Amniotic epithelial cell (primary cell): ENCODE measurements at places on chromosomes 3 and 15.

DNA sequence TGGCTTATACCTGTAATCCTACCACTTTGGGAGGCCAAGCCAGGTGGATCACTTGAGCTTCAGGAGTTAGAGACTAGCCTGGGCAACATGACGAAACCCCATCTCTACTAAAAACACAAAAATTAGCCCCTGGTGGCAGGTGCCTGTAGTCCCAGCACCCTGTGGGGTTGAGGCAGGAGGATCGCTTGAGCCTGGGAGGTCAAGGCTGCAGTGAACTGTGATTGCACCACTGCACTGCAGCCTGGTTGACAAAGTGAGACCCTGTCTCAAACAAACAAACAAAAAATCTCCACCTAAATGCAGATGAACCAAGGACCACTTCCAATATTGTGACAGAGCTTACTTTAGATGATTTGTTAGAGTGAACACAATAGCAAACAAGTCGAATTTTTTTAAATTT lies 53.7 kb downstream of the TP53BP1 start:
- no peak for DNase-seq

DNA sequence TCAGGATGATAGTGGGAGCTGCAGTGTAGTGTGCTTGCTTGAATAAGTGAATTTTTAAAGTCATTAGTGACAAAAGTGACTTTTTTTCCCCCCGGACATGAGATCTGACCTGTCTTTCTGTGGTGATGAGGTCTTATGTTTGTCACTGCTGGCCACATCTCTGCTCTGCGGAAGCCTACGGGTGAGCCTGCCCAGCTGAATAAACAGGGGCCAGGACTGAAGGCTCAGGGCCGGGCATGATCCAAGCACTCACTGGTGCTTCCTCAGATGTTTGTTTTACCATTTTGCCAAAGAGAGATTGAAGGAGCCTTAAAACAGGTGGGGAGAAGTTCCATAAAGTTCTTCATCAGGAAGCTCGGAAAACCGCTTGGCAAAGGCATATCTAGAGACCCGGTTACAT lies 35.0 kb downstream of the RPL39L start:
- DNase-seq, result no peak

DNA sequence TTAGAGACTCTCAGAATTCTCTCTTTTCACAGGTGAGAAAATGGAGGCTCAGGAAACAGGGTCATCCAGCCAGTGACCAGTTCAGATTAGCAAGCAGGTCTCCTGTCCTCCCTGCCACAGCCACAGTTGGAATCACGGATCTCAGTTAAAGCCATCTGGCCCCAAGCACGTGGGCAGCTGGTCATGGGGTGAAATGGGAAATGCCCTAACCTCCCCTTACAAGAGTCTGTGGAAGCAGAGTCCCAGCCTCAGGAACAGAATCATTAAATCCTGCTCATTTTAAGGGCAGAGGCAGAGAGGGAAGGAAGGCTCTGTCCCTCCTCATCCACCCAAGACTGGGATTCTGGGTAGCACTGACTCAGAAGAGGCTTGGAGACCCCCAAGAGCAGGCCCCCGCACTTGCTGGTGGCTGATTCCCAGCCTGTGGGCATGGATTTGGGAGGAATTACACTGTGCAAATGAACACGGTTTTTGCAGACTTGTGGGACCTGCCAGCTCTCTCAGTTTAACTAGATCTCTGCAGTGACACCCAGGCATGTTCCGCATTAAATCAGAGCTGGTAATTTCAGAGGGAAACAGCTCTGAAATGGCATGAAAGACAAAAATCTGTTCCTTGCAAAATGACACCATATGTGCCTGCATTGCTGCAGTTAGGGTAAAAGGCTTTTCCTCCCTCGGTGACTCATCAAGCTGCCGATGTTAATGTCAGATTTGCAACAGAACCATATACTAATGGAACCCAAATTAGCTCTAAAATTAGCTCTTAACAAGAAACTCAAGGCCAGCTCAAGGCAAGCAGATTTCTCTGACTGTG lies 89.0 kb downstream of the BDH1 start:
- peak; percentile 59 for DNase-seq

DNA sequence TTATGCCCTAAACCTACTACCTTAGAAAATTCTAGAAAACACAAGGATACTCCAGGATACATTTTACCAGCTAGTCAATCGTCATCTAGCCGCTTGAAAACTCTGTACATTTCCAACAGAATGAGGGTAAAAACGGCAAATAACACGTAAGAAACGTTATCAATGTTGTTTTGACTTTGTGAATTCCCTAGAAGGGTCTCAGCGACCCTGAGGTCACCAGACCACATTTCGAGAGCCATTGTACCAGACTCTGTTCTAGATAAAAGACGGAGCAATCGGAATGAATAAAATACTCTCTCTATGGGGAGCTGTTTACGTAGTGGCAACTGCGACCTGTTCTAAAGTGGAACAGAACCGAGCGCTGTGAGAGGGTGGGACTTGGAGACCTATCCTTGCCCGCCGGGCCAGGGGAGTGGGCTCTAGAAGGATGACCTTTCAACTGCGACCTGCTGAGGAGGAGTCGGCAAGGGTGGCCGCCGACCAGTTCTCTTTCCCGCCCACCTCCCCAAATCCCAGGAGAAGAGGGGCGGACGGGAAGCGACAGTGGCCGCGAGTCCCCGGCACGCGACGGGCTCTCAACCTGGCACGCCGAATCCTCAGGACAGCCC lies 778 bp upstream of the AP4E1 start:
- peak; percentile 23 for DNase-seq

GRCh38 chr15:57735431-57735830 lies 28.9 kb downstream of the POLR2M start:
- DNase-seq, result no peak

DNA sequence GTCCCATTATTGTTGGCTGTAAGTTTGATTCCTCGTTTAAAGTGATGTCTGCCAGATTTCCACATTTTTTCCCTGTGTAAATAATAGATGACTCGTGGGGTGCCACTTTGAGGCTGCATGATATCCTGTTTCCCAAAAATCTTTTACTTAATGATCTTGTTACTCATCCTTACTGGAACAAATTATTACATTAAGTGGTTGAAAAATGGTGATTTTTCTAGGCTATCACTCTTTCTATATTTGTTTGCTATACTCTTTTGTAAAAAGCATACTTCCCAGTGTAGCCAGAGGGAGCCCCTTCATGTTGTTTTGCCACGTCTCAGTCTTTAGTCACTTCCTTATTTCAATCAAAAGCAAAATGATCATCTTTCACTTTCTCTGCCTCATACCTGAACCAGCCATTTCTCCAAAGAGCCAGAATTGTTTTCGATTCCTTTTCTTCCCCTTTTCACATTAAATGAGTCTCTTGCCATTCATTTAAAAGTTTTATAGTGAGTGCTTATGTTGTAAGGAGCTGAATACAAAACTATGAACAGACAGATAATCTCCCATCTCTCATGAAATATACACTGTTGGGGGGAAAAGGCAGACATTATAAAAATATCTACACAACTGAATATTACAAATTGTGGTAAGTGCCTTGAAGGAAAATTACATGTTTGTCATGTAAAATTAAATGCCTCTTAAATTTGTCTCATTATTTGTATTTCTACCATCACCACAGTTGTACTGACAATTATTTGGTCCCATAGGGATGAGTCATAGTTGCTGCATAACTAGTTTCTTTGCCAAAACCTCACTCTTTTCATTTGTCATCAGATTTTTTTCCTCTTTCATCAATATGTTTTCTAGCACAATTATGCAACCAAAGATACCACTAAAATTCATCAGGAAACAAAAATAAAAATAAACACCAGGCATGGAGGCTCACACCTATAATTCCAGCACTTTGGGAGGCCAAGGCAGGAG lies 41.5 kb downstream of the ADGRG7 start:
- DNase-seq, result peak; percentile 44

DNA sequence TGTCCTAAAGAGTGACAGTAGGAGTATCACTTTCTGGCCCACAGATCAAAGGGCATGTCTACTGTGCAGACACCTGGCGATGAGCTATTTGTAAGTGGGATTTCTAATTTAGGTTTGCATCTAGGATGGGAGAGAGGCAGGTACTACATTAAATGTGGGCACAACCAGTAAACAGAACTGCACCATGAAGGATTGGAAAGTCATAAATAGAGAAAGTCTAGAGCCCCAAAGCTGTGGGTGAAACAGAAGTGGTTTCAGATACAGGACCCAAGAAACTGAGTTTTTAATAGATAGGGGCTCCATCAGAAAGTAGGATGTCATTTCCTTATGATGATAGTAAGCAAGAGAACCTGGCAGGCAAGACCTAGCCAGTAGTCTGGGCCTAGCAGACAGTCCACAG lies 35.2 kb upstream of the SPPL2A start:
- no peak for DNase-seq

- no peak for DNase-seq
These were observed 706 bp downstream of the CAV3 start for GRCh38 chr3:8734137-8734878.

GRCh38 chr3:189297932-189298331 lies 126.2 kb downstream of the TPRG1 start:
- DNase-seq, result peak; percentile 16

DNA sequence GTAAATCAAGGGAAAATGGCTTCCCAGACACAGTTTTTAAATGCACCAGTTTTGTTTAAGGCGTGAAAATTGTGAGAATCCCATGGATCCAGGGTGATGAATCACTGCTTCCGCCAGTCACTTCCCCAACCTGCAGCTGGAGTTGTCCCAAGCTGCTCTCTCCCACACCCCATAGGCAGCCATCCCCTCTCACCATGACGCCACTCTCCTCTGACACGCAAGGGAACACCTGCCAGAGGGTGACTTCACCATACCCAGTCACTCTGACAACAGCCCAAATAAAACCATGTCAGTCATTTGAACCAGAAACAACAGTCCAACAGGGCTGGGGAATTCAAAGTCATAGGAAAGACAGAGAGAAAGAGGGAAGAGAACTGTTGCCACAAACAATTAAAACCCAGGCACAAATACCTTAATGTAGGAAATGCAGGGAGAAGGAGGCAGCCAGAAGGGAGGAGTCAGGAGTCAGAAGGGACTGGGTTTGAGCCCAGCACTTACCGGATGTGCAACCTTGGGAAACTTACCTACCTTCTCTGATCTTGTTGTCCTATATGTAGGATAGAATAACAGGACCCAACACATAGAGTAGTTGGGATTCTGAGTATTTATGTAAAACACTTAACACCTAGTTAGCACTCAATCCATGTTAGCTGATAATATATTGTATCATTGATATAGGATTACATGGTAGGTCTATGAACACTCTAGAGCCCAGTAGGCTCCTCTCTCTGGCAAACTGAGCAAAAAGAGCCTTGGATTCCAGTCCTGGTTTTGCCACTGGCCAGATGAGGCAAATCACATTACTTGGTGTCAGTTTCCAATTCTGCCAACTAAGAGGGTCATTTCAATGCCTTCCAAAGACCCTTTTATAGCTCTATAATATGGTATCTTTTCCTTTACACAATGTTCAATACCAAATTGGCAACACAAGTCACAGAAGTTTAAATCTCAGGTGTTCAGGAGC lies 326.3 kb upstream of the ICE2 start:
- no peak for DNase-seq

DNA sequence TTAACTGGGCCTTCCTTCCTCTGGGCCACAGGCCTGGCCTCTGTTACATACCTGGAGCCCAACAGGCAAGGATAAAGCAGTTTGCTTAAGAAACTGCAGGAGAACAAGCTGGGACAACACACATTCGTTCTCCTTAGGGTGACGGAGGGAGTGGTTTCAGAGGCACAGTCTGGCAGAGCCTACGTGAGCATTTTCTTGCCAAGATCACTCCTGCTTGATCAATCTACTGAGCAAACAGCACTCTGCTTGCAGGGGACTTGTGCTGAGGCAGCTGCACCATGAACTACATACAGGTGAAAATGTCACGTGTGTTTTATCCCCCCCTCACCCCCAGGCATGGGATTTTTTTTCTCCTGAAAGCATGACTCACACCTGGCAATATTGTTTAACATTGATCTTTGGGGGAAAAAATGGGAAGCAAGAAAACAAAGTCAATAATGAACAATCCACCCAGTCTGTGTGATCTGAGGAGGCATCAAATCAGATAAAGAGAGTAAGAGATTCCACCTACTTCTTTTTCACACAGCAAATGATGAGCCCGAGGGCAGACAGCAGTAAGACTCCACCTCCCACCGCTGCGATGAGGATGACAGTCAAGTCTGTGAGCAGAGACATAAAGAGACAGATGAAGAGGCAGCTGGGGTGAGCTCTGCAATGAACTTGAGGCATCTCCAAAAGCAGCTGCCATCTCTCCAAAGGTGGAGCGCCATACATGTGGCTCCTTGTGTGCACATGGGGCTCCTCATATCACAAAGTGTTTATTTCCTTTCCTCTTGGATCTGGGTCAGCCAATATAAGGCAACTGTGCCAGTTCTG lies 57.4 kb downstream of the CDCP1 start:
- no peak for DNase-seq

DNA sequence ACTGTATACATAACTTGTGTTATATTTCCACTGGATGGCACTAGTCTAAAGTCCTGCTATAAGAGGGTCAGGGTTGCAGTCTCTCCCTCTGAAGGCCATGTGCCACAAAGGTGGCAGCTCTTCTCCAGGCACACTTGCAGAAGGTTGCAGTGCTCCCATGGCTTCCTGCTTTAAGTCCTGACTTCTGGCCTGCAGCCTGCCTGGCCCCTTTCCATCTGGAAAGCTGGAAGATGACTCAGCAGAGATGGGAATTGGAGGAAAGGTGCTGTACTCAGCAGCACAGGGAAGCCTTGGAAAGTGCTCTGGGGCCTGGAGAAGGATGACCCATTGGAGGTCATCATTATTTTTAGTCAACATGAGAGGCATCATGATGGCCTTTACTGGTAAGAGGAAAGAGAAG lies 40.9 kb upstream of the MRPL3 start:
- peak; percentile 79 for DNase-seq

DNA sequence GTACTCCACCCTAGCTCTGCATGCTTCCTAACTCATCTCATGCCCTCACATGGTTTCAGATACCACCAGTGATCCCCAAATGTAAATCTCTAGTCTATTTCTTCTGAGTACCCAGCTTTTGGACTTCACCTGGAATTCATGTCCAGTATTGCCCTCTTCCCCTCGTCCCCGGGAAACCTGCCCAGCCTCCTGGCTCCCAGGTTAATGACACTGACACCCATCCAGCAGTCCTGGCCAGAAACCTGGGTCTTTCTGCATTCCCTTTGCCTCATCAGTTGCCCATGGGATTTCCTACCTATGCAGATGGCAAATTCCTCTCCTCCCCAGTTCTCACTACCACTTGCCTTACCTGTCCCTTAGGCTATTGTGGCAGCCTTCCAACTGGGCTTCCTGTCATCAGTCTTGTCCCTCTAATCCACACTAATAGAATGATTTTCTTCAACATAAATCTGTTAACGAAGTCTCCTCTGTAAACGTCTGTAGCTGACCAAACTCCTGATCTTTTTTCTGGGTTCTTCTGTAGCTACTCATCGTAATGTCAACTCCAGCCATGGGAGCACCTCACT lies 15.3 kb upstream of the MYLK start:
- no peak for DNase-seq

- DNase-seq, result no peak
These were observed 95.4 kb downstream of the HMG20A start for GRCh38 chr15:77516076-77516475.

DNA sequence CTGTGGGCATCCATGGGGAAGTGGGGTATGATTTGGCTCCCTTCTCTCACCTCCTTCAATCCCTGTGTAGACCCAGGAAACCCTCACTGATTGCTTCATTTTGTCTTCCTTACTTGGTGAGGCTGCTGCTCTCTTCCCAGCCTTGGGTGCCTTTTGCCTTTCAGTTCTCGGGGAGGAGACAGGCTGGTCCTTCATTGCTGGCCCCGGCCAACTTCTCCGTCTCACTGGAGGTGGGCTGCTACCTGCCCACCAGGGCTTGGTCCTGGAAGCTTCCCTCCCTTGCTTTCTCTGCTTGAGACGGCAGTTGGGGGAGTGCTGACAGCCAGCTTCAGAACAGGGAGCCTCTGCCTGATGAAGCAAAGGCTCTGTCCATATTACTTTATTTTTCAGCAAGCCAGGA lies 4.7 kb downstream of the FOXL2 start:
- DNase-seq, result no peak
